ENCODE measurements at places on chromosomes 16 and 17. TPM values are rescaled to one million over a fixed set of nuclear protein-coding genes. Genes with fewer than 3 reads are reported as not detected.

DNA sequence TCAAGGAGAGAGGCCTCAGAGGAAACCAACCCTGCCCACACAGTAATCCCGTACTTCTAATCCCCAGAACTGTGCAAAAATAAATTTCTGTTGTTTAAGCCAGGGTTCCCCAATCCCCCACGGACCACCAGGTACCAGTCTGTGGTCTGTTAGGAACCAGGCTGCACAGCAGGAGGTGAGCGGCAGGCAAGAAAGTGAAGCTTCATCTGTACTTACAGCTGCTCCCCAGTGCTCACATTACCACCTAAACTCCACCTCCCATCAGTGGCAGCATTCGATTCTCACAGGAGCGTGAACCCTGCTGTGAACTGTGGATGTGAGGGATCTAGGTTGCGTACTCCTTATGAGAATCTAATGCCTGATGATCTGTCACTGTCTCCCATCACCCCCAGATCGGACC is 101.1 kb upstream of the CDC42EP4 start:
- no peak for DNase-seq

DNA sequence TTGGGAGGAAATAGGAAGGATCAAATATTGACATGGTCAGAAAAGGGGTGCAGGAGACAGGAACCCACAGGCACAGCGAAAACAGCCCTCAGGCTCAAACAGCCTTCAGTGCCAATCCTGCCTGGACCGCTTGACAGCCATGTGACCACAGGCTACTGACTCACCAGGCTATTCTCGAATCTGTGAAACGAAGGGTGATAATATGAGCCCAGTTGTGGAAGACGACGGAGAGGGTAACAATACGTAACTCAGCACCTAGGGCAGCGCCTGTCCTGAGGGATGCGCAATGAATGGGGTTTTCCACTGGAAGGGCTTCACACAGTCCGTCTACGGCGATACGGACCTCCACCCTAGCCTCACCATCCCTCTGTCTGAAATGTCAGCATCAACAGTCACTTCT is 117.3 kb upstream of the RCVRN start:
- DNase-seq = no peak

MYH10 gene
- 4.0 TPM for total RNA-seq

- DNase-seq = no peak
Measured at GRCh38 chr17:13256545-13256944, 238.7 kb upstream of the ELAC2 start.

ATP1B2 gene
- not detected for total RNA-seq

DNA sequence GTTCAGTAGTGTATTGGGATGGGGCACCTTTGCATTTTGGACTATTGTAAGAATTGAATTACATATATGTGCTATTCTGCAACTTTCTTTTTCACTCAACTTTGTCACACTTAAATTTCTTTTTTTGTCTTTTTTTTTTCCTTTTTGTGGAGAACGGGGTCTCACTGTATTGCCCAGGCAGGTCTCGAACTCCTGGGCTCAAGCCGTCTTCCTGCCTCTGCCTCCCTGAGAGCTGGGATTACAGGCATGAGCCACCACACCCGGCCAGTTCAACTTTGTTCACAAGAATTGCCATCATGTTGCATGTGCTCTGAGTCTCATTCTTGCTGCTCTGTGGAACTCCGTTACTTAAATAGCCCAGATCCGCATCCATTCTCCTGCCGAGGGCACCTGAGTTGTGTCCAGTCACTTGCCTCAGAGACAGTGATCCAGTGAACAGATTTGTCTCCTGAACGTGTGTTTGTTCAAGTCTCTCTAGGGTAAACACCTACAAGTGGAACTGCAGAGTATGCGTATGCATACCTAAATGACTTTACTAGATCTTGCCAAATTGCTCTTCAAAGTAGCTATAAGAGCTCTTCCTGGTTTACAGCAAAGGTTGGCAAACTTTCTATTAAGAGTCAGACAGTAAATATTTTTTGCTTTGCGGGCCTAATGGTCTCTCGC is 3.4 kb upstream of the SLC38A10 start:
- DNase-seq = no peak

DNA sequence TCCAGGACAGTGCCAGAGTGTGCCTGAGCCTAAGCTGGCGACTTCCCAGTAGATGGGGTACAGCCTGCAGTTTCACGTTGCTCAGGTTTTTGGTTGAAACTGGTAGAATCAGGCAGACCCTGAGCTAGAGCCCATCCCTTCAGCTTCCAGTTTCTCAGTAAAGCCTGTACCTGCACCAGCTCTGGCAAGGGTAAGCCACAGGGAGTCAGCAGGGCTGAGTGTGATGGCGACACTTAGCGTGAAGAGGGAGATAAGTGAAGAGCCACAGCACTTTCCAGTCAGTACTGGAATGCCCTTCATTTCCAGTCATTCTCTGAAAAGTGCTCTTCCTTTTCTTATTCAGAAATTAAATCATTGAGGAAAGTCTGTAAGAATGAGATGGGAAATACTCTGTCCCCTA is 22.4 kb downstream of the PLD6 start:
- DNase-seq = no peak

- no peak for DNase-seq
Measured at GRCh38 chr17:45997166-45997565, 1.9 kb upstream of the STH start.

- peak; percentile 69 for DNase-seq
Measured at GRCh38 chr16:785563-786535, 2.3 kb downstream of the RPUSD1 start.

- no peak for DNase-seq
Measured at GRCh38 chr16:81765111-81765919, 13.8 kb upstream of the PLCG2 start.

CCL13 gene
- not detected for total RNA-seq

DNA sequence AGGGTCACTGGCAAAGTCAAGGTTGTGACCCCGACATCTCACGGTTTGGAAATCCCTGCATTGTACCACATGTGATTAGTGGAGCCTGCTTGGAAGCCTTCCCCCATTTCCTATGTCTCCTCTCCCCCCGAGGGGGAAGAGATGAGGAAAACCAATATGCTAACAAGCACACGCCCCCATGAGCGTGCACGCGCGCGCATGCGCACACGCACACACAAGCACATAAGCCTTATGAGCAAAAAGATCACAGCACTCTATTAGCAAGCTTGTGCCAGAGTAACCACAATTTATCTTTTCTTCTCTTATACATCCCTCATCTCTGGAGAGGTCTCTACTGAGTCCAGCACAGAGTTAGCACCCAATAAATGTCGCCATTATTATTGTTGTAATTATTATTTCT is 31.8 kb upstream of the MMP2 start:
- no peak for DNase-seq

TSPOAP1 gene
- total RNA-seq = 47.4 TPM

CFAP97D1 gene
- total RNA-seq = not detected

VASN gene
- total RNA-seq = 0.57 TPM

CLEC3A gene
- not detected for total RNA-seq

GRCh38 chr16:78996790-78997189 is 603.7 kb downstream of the MAF start:
- no peak for DNase-seq

SPATA22 gene
- total RNA-seq = not detected

DNA sequence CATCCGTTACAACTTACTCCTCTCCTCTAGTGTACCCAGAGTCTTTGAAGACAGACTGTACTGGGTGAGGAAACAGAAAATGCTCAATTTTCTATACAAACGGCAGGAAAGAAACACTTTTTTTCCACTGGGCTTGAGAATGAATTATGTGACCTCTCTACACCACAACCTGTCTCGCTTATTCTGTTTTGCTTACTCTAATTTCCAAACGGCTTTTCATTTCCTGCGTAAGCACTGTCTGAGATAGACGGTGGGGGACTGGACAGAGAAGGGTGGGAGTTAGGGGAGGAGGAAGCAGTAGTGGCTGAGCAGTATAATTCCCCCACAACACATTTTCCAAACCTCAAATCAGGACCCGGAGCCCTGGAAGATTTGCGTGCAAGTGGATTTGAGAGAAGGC is 191.4 kb upstream of the SDK2 start:
- no peak for DNase-seq

DNA sequence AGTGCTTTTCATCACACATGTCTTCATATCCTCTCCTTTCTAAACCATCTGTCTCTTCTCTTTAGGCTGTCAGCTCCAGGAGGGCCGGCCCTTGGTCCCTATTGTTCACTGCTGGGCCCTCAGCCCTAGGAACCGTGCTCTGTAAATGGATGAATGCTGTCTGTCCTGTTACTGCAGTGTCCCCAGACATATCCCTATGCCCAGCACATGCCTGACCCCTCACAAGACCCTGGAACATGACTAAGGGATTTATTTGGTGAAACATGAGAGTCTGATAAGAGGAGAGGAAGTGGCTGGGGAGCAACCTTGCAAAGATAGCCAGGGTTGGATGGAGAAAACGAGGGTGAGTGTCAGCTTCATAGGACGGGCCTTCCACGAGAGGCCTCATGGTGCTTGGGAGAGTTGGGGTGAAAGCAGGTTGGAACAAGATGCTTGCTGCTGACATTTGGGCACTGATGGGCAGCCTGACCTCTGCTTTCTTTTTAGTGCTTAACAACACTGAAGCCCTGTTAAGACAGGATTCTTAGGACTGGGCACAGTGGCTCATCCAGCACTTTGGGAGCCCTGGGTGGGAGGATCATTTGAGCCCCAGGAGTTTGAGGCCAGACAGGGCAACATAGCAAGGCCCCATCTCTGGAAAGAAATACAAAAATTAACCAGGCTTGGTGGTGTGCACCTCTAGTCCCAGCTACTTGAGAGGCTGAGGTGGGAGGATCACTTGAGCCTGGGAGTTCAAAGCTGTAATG is 39.0 kb downstream of the ABCC1 start:
- no peak for DNase-seq

DNA sequence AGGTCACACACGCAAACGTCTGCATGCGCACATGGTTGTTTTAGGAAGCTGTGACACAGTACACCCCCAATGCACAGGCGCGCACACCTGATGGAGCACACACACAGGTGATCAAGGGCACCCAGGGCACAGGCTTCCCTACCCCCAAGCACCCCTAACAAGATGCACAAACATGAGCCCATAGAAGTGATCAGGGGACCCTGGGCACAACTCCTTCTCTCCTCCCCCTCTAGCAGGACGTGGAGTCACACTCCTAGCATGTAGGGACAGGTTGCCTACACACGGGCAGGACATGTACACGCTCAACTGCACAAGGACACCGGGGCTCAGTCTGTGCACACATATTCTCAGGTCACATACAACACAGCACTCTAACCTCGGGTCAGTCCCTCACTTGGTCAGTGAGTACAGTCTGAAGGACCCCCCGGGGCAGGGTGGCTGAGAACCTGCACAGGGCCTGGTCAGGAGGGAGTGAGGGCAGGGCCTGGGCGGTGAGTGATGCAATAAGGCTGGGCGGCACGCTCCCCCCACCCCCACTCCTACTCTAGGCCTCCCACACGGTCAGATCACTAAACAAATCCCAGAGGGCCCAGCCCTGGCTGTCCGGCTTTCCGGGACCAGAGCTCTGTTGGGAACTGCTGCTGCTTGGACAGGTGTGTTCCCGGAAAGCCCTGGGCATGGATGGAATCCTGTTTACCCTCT is 751 bp upstream of the DOC2B start:
- no peak for DNase-seq

GRCh38 chr17:66945147-66945835 is 19.2 kb upstream of the CACNG4 start:
- DNase-seq = no peak

VTN gene
- not detected for total RNA-seq

Data from CD4-positive, CD25-positive, alpha-beta regulatory T cell (primary cell).